ENCODE measurements at places on chromosomes 2 and 18.

DNA sequence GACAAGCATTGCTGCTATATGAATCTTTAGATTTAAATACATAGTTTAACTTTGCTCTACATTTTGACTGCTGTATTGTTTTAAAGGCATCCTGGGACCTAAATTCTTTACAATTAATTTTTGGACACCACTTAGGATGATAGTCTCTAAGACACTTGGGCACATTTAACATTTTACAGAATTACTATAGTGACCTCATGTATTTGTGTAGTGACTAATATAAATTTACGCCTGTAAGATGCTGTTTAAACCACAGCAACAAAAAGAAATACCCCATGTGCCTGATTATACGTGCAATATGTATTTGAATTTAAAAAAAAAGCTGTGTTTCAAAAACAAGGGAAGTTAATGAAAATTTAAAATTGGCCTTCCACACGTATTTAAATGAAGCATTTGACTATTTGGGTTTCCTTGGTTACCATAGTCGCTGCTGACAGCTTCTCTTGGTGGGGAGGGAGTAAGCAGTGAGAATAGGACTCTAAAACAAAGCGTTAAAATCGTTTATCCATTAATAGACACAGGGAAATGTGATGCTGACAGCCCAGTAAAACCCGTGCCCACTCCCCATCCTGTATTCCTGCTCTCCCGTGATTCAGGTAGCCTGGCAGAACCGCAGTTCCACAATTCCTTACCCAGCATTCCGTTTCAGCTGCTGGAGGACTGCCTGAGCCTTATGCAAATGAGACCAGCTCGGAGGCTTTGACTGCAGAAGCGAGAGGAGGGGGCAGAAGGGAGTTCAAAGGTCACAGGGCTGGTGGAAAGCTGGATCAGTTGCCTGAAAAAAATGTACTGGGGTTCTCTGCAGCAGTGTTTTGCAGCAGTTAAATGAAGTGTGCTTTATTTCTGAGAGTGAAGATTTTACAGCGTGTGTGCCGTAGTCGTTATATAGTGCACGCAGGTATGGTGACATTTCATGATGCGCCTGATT, 104.3 kb downstream of the CSRNP3 start:
- DNase-seq, result no peak

- DNase-seq, result no peak
Observed at GRCh38 chr2:158392687-158393086, 63.9 kb downstream of the CCDC148 start.

GRCh38 chr2:237139123-237139675, 53.5 kb downstream of the COPS8 start:
- no peak for DNase-seq

DNA sequence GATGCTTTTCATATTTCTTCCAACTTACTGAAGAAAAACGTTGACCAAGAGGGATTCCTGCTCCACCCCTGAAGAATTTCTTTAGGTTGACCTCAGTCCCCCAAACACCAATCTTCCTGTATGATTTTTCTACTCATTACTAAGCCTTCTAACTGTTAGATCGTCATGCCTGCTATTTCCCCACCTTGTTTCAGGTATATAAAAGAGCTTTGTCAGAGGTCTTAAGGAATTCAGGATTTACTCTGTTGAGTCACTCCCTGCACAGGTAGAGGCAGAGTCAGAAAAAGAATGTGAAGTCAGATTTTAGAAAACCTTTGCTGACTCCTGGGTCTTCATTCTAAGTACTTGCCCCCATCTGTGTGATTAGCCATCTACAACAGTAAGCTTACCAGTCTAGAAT, 83.8 kb upstream of the NOSTRIN start:
- no peak for DNase-seq

- DNase-seq, result no peak
Observed at GRCh38 chr2:26464390-26465265, 13.3 kb downstream of the OTOF start.

- no peak for DNase-seq
Observed at GRCh38 chr2:232526372-232526941, 497 bp downstream of the CHRND start.

GRCh38 chr18:56402872-56403516, 235.4 kb downstream of the TXNL1 start:
- no peak for DNase-seq

GRCh38 chr2:126786765-126787164, 111.9 kb upstream of the TEX51 start:
- DNase-seq, result no peak

GRCh38 chr2:112006076-112006410, 49.0 kb upstream of the TMEM87B start:
- no peak for DNase-seq

GRCh38 chr18:59488899-59489298, 129.8 kb upstream of the LMAN1 start:
- no peak for DNase-seq

DNA sequence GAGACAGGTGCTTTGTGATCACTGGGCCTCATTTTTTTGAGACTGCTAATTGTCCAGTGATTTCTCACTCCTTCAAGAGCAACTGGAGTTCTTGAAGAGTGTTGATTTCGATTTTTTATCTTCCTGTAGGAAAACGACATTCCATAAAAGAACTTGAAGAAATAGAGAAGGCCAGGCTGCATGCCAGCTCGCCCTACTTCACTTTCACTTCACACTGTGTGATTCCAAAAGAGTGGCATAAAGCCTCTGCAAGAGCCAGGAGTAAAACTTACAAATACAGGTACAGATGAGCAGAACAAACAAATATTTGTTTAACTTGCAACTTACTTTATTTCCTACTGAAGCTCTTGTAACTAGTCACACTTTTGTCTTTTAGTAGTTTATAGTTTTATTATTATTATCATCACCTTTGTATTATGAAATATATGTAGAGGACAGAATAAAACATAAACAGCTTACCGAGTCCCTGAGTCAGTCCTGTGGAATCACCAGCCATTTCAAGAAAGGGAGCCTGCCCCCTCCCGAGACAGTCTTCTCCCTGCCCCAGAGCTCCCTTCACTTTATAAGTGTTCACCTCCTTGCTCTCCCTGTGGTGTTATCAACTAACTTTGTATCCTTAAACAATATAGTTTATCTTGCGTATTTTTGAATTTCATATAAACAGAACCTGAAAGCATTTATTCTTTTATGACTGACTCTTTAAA, 8.7 kb downstream of the FAM228A start:
- DNase-seq, result no peak

DNA sequence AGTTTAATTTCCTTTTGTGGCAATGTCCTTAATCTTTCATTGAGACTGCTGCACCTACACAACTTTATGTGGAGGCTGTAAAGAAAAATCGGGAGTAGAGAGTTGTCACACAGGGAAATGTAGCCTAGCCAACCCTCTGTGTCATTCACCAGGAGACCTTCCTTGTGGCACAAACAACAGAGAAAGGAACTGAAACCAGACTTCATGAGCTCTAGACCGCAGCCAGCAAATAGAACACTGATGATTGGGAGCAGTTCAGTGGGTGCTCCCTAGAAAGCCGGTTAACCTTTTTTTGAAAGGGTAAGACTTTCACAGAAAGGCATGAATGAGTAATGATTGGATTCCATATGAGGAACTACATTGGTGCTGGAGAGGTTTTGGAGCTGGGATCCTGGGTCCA, 1752.4 kb upstream of the CELF4 start:
- no peak for DNase-seq

DNA sequence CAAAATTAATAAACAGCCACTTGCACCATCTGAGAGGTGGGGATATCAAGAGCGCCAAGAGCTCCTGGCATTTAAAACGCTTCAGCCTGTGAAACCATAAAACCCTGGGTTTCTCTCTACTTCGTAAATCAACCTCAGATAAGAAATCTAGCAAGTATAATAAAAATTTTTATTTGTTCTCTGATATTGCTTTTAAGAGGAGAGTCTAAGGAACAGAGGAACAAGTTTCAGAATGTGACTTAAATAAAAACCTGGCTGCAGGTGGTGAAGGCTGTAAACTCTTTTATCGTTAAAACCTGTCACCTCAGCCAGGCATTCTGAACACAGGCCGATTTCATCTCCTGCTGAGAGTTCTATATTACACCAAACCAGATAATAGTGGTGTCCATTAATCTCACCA, 9.9 kb downstream of the DYTN start:
- no peak for DNase-seq

DNA sequence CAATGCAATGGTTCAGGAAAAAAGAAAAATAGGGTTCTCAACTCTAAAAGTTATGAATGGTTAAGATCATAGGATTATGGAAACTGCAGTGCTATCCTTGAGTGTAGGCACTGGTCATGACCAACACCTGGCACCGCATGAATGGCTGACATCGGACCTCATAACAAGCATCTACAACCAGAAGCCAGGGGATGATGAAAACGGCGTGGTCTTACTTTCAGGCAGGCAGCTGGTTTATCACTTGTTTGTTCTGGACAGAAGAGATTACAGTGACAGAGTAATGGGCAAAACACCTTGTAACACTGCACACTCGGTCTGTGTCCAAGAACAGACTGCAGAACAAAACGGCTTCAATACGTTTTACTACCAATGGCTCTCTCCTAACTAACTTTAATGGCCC, 132.8 kb downstream of the STK39 start:
- no peak for DNase-seq

- no peak for DNase-seq
Observed at GRCh38 chr2:61763605-61764034, 90.2 kb downstream of the FAM161A start.

GRCh38 chr2:203061346-203061745, 46.7 kb downstream of the NBEAL1 start:
- DNase-seq, result no peak

- DNase-seq, result no peak
Observed at GRCh38 chr2:37110306-37111212, 26.2 kb downstream of the GPATCH11 start.

DNA sequence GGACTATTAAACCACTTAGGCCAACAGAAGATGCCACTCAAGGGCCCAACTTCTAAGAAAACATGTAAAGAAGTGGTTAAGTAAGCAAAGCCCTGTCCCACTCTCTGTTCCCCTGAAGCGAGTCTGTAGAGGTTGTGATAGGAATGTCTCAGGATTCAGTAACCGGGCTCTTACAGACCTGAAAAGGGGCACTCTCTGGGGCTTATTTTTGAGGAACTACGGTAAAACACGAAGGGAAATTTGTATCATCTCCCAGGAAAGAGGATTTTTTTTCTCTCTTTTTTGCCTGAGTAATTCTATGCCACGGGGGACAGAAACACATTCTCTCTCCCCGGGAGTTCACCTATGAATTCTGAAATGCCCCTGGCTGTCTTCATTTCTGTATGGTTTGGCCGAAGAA, 77.4 kb downstream of the VIT start:
- DNase-seq, result no peak

DNA sequence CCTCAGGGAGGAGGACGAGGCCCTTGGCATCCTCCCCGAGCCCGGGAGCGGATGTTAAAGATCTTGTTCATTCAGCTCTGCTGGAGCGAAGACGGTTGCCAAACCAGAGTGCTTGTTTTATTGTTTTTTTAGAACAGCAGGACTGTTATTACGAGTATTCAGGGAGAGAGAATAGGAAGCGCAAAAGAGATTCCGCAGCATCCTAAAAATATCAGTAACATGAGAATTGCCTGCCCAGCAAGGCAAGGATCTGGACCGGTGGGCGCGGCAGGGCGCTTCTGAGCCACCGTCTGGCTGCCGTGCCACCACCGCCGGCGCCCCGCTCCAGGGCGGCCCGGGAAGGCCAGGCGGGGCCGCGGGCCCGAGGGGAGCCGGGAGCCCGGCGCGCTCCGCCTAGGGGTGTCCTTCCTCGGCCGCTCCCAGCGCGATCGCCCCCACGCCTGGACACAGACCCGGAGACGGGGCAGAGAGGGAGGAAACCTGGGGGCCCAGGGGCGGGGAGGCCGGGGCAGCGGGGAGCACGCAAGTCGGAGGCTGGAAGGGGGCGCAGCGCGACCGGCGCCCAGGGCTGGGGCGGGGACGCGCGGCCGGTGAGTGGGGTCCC, 843 bp downstream of the CYS1 start:
- no peak for DNase-seq

DNA sequence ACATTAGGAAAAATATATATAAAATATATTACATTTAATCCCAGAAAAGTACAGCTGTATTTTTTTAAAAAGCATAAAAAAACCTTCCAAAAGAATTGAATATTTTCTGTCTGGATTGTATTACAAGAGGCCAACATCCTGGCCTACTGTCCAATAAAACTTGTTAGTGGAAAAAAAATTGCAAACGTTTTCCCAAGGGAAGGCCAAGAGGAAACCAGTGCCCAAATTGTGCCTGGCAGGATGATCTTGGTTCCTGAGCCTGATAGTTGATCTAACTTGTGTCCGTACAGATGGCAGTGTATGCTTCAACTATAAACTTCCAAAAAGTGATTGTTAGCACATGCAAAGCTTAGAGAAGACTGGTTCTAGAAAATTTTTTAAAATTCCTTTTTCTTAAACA, 90.6 kb upstream of the LPIN2 start:
- no peak for DNase-seq

GRCh38 chr2:107222466-107222865, 336.5 kb upstream of the ST6GAL2 start:
- no peak for DNase-seq

DNA sequence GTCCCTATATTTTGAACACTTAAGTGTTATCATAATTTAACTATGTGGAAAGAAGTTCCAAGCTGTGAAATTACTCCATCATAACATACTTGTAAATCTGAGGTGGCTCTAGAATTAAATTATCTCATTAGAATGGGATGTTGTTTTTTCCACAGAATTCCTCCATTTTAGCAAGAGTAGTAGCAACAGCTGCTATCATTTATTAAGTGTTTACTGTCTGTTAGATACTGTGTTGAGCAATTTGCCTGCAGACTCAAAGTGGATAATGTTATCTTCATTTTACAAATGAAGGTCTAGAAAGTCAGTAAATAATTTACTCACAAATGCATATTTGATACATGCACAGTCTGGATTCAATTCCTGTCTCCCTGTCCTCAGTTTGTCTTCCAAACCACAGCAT, 504.8 kb upstream of the NRP2 start:
- no peak for DNase-seq

- DNase-seq, result no peak
Observed at GRCh38 chr2:126658319-126658904, 2.5 kb downstream of the GYPC start.

GRCh38 chr2:17375262-17375661, 143.0 kb downstream of the RAD51AP2 start:
- no peak for DNase-seq

GRCh38 chr2:152307863-152308262, 27.1 kb upstream of the FMNL2 start:
- DNase-seq, result no peak

DNA sequence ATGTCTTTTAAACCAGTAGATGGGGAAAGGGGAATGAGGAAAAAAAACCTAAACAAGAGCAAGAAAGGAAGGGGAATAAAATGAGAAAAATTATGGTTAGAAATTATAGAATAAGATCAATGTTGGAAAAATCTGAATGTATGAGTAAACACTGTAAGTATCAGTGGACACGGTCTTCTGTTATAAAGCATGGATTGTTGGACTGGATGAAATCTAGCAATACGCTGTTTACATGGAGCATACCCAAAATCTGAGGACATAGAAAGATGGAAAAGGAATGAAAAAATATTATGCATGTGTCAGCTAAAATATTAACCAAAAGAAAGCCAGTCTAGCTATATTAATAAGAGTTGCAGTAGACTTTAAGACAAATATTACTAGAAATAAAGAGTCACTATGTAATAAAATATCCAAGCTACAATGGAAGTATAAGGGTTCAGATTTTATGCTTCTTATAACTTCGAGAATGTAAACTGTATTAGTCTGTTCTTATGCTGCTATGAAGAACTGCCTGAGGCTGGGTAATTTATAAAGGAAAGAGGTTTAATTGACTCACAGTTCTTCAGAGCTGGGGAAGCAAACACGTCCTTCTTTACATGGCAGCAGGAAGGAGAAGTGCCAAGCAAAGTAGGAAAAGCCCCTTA, 32.4 kb downstream of the DDX1 start:
- no peak for DNase-seq

Data from activated CD4-positive, alpha-beta T cell treated with anti-CD3 and anti-CD28 coated beads for 24 hours (primary cell).